CD4-positive, alpha-beta T cell treated with Interleukin-4 for 4 hours (primary cell): ENCODE measurements at places on chromosomes 4 and X.

GRCh38 chrX:140509468-140510305 lies 4.8 kb upstream of the SOX3 start:
- no peak for DNase-seq

- DNase-seq, result no peak
Observed at GRCh38 chrX:80266979-80267378, 153.3 kb upstream of the TENT5D start.

DNA sequence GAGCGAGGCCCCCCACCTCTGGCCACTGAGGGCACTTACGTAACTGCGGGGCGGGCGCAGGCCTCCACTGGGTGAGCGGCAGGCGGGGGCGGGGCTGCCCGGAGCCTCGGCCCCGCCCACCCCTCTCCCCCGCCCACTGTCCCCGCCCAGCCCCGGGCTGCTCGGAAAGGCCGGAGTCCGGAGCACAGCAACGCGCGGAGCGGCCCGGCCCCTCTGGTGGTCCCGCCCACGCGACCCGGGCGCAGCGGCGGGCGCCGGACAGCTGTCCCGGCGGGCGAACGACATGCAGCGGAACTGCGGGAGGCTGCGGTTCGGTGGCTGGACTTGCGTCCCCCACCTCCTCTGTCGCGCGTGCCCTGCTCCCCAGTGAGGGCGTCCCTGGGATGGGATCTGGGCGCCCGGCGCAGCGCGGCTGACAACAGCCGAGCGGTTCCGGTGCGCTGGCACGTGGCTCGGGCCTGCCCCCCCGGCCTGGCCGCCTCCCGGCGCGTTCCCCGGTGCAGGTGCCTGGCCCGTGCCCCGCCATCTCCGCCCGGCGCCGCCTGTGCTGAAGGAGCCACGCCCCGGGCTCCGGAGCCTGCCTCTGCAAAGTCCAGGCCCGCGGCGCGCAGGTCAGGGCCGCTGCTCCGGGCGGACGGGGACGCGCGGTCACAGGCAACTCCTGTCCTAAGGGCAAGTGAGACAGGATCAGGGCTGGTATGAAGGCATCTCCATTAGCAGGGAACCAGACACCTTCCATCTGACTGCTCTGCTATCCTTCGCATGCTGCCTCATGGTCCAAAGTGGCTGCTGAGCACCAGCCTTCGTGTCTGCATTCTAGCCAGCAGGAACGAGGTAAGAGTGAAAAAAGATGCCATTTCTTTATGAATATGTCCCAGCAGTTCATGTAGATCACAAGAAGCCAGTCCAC lies 21.8 kb upstream of the JAKMIP1 start:
- DNase-seq, result peak; percentile 10

DNA sequence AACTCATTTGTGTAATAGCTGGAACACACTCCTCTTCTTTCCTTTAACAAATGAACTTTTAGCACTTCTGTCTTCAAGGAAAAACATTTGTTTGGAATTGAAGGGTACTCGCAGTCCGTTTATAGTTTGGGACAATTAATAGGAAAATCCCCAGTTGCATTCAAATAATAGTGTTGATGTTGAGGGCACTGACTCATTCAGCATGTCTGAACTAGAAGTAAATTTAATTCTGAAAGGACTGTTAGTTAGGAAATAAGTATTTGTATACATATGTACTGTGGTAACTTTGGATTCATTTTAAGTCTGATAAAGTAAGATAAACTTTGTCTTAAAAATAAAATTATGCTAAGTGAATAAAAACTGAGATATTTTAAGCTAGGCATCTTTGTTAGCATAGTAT lies 27.2 kb downstream of the FAM199X start:
- no peak for DNase-seq

DNA sequence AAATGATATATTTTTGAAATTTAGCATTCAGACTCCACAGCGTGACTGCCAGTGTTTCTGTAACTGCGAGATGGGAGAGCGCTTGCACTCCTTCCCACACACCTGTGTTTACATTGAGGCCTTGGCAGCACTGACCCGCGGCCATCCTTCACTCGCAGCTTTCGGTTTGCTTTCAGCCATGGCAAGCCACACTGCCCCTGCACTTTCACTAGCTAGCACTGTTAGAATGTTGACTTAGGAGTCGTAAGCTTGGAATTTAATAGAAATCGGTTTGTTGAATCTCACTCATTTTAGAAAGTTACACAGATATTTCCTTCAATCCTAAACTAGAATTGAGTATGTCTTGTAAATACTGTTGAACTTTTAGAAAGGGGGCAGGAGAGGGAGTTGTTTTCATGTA lies 136.2 kb downstream of the CFAP299 start:
- no peak for DNase-seq

DNA sequence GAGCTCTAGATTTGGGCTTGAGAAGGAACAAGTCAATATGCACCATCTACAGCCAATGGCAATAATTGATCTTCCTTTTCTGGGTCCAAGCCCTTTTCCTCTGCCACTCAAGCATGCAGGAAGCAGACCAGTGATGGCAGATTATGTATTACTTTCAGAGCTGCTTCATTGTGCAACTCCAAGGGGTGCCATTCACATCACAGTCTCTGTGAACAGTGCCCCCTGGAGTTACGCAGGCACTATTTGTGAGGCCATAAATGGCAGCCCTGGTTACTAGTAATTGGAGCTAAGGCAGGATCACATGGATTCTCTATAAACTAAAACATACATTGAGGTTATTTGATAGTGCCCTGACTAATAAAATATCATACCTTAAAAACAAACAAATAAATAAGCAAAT lies 313.4 kb upstream of the SLC7A11 start:
- no peak for DNase-seq

GRCh38 chrX:106144755-106145639 lies 23.1 kb upstream of the PWWP3B start:
- no peak for DNase-seq

GRCh38 chrX:9355739-9356138 lies 109.1 kb upstream of the TBL1X start:
- peak; percentile 60 for DNase-seq

DNA sequence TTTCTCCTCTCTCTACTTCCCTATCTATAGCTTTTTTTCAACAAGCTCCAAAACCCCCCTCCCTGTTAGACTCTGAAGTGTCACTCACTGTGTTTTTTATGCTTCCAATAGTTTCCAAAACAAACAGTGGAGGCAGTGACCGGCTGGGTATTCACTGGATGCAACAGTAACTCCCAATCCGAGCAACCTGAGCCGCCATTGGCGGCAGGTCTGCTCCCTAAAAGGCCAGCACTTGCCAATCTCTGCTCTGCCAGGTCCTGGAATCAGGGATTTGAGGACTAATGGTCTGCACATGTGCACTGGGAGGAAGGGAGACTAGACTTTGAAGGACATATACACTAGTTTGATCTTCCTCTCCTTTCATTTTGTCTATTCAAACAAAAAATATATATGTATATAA lies 7.1 kb downstream of the TBX22 start:
- DNase-seq, result no peak

DNA sequence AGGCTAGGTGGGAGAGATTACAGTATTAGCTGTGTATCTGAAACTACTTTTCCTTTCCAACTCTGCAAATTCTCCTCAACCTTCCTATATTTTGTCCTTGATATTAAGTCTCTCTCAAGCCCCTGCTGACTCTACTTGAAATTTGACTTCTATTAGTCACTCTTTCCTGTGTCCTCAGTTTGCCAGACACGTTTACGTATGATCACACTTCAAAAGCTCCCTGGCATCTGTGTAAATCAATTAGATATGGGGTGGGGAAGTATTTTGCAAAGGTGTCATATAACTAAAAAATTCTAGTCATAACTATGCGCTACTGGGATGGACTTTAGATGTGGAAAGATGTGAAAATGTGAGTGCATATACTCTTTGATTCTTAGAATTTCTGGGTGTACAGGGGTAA lies 67.4 kb upstream of the ARHGAP24 start:
- no peak for DNase-seq

- DNase-seq, result no peak
Observed at GRCh38 chr4:149279331-149279730, 536.3 kb downstream of the IQCM start.

GRCh38 chr4:44025376-44026020 lies 423.1 kb downstream of the KCTD8 start:
- no peak for DNase-seq

- no peak for DNase-seq
Observed at GRCh38 chr4:53801373-53801772, 210.1 kb upstream of the LNX1 start.

- DNase-seq, result peak; percentile 61
Observed at GRCh38 chrX:53716328-53717088, 30.0 kb upstream of the HUWE1 start.

DNA sequence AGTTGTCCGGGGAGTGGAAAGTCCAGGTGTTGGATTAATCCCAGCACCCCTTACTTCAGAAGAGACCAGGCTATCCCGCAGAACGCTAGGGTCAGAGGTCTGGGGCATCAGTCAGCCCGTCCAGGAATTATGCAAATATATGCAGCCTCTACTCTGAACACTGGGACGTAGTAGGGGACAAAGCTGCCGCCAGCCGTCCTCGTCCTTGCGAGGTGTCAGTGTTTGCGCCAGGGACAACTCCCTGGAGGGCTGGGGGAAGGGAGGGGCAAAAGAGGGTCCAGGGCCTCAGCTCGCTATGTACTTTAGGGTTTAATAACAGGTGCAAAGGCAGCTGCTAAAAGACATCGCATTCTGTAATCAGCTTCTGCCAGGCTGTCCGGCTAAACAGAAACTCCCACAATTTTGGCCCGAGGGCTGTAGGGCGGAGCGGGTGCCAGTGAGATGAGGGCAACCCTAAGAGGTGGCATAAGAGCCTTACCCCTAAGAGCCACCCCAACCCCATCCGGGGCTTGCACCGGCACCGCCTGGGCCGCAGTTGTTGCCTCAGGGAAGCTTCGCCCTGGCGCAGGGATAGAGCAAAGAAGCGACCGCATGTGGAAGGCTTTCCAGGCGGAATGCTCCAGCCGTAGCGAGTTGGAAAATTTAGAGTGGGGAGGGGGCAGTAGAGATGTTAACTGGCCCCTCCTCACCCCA lies 8.4 kb downstream of the HAND2 start:
- no peak for DNase-seq

DNA sequence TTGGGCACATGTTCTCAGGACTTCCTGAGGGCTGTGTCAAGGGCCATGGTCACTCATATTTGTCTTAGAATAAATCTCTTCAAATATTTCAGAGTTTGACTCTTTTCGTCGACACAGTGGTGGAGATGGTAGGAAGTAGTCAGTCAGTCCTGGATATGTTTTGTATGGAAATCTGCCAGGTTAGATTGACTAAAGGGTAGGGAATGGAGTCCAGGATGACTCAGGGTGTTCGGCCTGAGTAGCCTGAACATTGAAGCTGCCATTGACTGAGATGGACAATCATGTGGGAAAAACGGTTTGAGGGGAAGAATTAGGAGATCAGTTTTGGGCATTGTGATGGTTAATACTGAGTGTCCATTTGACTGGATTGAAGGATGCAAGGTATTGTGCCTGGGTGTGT lies 177.1 kb upstream of the CENPE start:
- DNase-seq, result no peak

DNA sequence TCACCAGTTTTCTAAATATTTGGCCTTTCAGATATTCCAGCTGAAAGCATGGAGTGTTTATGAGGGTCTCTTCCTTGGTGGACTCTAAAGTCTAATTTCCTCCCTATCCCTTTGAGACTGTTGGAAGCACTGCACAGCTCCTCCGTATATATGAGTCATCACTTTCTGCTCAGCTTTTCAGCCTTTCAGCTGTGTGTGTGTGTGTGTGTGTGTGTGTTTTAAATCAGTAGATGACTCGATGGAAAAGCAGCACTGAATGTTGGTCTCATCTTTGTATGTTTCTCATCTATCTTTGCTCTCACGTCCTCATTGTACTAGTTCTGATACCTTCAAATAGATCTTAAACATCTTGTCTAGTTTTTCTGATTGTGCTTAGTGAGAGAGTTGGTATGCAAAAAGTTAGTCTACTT lies 81.6 kb downstream of the ZFX start:
- DNase-seq, result no peak

- no peak for DNase-seq
Observed at GRCh38 chr4:84647312-84647884, 64.5 kb downstream of the CDS1 start.

DNA sequence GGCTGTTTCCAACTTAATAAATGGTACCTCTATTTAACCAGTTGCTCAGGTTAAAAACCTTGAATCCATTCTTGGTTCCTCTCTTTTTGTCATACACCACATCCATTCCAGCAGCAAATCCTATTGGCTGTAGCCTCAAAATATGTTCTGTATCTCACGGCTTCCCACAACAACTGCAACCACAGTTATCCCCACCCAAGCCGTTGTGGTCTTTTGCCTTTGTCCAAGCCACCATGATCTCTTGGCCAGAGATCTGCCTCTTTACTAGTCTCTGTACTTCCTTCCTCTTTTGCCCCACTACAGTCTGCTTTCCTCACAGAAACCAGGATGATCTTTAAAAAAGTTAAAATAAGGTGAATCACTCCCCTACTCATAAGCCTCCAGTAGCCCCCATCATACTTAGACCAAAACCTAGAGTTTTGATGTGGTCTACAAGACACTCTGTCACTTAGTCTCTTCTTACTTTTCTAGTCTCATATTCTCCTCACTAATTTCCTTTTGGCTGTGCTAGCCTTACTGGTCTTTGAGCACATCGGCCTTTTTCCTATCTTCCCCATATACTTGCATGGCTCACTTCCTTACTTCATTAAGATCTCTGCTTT lies 10.3 kb downstream of the MAOA start:
- no peak for DNase-seq

- no peak for DNase-seq
Observed at GRCh38 chrX:114800719-114801118, 216.7 kb downstream of the IL13RA2 start.

DNA sequence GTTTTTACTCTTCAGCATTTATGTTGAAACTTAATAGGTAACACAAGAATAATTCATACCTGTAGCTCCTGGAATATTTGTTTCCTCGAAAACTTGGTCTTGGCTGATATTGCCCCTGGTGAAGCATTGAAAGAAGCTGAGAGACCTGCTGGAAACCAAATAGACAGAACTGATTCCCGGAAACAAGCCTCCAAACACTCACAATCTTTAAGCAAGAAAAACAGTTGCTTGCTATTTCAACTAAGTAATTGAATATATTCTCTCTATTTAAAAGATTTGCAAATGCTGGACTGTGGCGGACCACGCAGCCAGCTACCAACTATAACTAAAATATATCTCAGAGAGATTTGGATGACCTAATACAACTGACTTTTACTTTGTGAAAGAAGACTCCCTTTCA lies 3.6 kb downstream of the PCDH18 start:
- no peak for DNase-seq

GRCh38 chr4:38976308-38976707 lies 55.9 kb downstream of the TMEM156 start:
- DNase-seq, result no peak

DNA sequence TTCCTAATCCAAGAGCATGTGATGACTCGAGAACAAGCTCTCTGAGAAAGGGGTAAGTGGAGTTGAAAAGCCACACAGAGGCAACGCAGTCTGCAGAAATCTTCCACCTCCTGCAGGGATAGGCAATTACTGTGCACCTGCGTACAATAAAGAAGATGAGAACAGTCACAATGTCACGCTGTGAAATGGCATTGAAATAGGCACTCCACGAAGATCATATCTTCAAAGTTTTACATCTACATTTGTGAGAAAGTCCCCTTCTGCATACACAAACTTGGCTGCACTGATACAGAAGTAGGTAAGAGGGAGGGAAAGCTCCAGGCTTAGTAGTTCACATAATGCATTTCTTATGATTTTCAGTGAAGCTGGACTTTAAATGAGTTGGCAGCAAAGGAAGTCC lies 27.1 kb downstream of the DDX60L start:
- no peak for DNase-seq

GRCh38 chr4:151567056-151567455 lies 158.1 kb downstream of the FHIP1A start:
- no peak for DNase-seq
